Activated T-cell treated with anti-CD3 and anti-CD28 coated beads, Interleukin-2, amount 50 U/mL, for 72 hours (primary cell): ENCODE measurements at places on chromosomes 11 and 22. TPM values are rescaled to one million over a fixed set of nuclear protein-coding genes. Genes with fewer than 3 reads are reported as not detected.

GRCh38 chr22:16922076-16922475 lies 85.9 kb downstream of the GAB4 start:
- no peak for DNase-seq

DNA sequence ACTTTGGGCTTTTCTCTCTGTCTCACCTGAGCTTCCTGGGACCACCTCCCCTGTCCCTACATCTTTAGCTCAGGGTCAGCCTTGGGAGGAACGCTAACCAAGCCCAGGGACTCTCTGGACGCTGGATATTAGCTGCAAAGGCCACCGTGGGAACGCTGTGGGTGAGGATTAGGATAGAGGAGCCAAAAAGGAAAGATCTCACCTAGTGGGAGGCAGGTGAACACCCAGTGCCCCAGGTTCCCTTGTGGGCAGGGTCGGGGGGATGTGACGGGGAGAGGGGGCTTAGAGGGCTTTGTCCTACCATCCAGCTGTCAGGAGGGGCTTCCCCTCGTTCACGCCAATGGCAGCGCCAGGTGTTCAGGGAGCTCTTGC lies 50.2 kb downstream of the LINC01488 start:
- DNase-seq = no peak

DNA sequence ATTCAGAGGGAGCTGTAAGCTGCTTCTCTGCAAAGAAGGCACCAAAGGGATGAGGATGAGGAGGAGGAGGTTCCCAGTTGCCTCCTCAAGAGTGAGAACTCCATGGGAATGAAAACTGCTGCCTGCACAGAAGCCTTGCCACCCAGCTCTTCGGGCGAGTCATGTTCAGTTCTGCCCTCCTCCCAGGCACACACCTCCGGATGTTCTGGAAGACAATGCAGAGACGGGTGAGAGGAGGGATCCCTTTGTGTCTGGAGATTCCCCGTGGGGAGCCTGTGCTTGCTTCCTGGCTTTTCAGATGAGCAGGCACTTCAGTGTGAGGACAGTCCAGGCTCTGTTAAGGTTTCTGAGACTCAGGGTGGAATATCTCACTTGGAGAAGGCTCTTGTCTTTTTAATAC lies 295.6 kb downstream of the DDX10 start:
- no peak for DNase-seq

GRCh38 chr22:43004362-43005035 lies 10.4 kb downstream of the PACSIN2 start:
- DNase-seq = no peak

PATE4 gene
- not detected for total RNA-seq
